ENCODE measurements at places on chromosomes 3 and 15. TPM values are rescaled to one million over a fixed set of nuclear protein-coding genes. Genes with fewer than 3 reads are reported as not detected.

The RTP1 gene
- not detected for total RNA-seq

The BCL6 gene
- total RNA-seq = 24.1 TPM

The SCG5 gene
- total RNA-seq = 2.2 TPM

The ST3GAL6 gene
- not detected for total RNA-seq

The BNC1 gene
- not detected for total RNA-seq

The SLC24A5 gene
- not detected for total RNA-seq

The SIDT1 gene
- 29.9 TPM for total RNA-seq

The SEMA5B gene
- not detected for total RNA-seq

The GABRR3 gene
- total RNA-seq = not detected

The SNRPA1 gene
- 114 TPM for total RNA-seq

The OR5K2 gene
- not detected for total RNA-seq

The CLK3 gene
- total RNA-seq = 102 TPM

The GOLGA8G gene
- total RNA-seq = not detected

The KLHL40 gene
- not detected for total RNA-seq

The LOXL1 gene
- 1.0 TPM for total RNA-seq

The TM4SF18 gene
- total RNA-seq = not detected

The ATP13A4 gene
- total RNA-seq = 1.0 TPM

The SLTM gene
- 136 TPM for total RNA-seq

The STAC gene
- not detected for total RNA-seq

The TAGLN3 gene
- total RNA-seq = 0.66 TPM

The PP2D1 gene
- total RNA-seq = not detected

The RBM6 gene
- total RNA-seq = 112 TPM

The HRG gene
- not detected for total RNA-seq

The COLQ gene
- 3.6 TPM for total RNA-seq

The CKMT1B gene
- 0.32 TPM for total RNA-seq

The PLIN1 gene
- total RNA-seq = not detected

The AMOTL2 gene
- not detected for total RNA-seq

The THBS1 gene
- total RNA-seq = 2.1 TPM

The LRRIQ4 gene
- not detected for total RNA-seq

The MST1R gene
- 4.8 TPM for total RNA-seq

The CHST2 gene
- 6.0 TPM for total RNA-seq

The PCLAF gene
- total RNA-seq = 68.1 TPM

The DPPA2 gene
- total RNA-seq = not detected

The NDN gene
- 3.8 TPM for total RNA-seq

The HTR3E gene
- not detected for total RNA-seq

The LRRN1 gene
- 0.05 TPM for total RNA-seq

The KIF15 gene
- total RNA-seq = 30.2 TPM

The ZPLD1 gene
- not detected for total RNA-seq

The CCR1 gene
- 78.2 TPM for total RNA-seq

The ZKSCAN7 gene
- 0.88 TPM for total RNA-seq

The FNDC3B gene
- total RNA-seq = 38.1 TPM
